ENCODE measurements at places on chromosomes 13 and 19.

- DNase-seq = no peak
Observed at GRCh38 chr13:100630555-100630954, 42.0 kb upstream of the GGACT start.

GRCh38 chr13:74710006-74710405 is 575.8 kb upstream of the KLF12 start:
- no peak for DNase-seq

DNA sequence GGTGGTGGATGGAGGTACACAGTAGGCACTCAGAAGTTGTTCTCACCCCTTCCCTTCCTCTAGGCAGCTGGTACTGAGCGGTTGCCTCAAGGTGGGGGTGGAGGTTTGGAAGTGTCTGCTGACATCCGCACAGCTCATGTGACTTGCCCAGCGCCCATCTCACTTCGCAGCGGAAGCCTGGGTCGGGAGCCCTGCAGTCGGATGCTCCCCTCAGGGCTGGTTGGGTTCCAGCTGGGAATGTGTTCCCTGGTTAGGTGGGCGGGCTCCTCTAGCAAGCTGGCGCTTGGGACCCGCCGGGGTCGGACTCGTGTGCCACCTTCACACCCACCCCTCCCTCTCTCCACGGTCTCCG is 10.2 kb downstream of the PPP1R37 start:
- DNase-seq = peak; percentile 48

DNA sequence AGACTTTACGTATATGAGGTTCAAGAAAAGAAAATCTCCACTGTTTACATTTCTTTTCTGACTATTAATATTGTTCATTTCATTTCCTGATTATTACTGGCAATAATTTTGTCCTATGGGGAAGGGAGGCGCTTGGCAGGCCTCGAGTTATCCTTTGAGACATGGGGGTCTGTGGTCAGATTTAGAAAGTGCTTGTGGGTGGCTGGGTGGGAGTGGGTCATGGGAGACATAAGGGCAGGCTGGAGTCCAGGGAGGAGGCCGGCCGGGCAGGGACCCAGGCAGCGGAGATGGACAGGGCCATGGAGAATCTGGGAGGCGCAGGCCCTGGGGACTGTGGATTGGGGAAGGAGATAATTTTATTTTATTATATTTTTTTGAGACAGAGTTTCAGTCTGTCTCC is 40.1 kb downstream of the LTBP4 start:
- DNase-seq = no peak

DNA sequence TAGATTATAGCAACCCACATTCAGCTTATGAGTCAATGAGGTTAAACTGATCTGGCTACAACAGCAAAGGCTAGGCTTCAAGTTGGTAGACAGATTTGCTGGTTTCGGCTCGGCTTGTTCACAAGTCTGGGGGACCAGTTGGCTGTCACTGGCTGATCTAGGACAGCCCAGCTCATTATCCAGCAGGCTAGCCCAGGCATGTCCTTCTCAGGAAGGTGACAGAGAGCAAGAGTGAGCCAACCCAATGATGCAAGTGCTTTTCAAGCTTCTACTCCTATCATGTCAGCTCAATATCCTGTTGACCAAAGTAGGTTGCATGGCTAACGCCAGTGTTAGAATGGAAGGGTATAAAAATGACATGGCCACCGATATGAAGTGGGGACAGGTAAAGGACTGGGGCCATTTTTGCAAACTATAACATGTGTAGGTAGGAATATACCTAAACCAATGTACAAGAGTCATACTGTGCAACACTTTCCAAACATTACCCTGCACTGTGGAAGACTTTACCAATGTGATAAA is 220.9 kb upstream of the SOX21 start:
- DNase-seq = no peak

All from CD4-positive, alpha-beta T cell treated with Interleukin-10 for 1 hour (primary cell).